Myocyte (in vitro differentiated cells): ENCODE measurements at places on chromosomes 7 and 10. TPM values are rescaled to one million over a fixed set of nuclear protein-coding genes. Genes with fewer than 3 reads are reported as not detected.

MYO1G gene
- total RNA-seq = 0.35 and 0.83 TPM in 2 replicates

UBTD1 gene
- 81.1 and 95.8 TPM in 2 replicates for total RNA-seq

GNAI1 gene
- total RNA-seq = 42.4 and 44.0 TPM in 2 replicates

GALNT11 gene
- 80.0 and 94.2 TPM in 2 replicates for total RNA-seq

DNA sequence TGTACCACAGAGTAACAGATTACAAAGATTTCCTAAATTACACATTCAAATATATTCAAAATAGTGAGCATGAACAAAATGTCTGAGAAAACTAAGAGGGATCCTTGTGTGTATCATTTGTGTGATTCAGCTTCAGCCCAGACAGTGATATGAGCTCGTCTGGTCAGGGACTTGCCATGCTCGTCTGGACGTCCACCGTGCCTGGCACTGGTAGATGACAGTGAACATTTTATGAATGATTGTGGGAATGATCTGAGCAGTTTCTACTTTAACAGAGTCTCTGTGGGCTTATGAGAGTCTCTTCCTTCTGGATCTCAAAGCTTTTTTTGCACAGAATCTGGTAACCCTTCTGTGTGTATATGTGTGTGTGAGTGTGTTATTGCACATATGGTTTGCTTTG is 34.2 kb upstream of the ANKRD2 start:
- peak; percentile 57 for DNase-seq

DNA sequence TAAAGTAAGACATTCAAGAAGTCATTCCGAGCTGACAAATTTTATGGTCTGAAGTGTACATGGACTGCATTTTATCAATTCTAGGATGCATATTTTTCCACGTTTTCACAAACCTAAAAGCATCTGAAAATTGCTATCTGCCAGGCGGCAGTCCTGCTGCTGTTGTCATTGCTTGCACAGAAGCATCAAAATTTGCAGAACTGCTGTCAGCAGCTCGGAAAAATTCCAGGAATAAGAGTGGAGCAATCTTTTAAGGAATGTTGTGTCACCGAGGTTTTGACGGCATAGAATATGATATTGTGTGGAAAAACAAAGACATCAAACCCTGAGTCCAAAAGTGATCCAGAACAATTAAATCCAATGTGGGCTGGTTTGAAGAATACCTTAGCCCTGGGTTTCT is 61.4 kb downstream of the CHCHD3 start:
- DNase-seq = no peak

GRCh38 chr7:37259319-37259821 is 189.3 kb downstream of the ELMO1 start:
- DNase-seq = no peak

DNA sequence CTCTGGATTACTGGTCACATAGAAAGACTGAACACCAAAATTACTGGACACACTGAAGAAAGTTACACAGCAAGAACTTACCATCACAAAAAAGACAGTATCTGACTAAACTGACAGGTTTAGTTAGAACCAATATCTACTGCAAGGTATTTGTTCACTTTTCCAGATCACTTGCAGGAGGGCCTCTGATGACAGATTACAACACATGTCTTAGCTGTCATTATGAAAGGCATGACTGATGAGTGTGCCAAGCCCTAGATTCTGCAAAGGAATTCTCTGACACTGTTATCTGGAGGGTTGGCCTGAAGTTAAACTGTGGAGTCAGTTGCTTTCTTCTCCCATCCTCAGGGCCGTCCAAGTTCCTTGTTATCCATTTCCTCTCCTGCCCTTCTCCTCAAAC is 242.7 kb downstream of the KIF20B start:
- DNase-seq = peak; percentile 13

GRCh38 chr7:18770154-18770811 is 274.7 kb downstream of the HDAC9 start:
- DNase-seq = no peak

GRCh38 chr7:22002726-22003125 is 57.0 kb upstream of the CDCA7L start:
- no peak for DNase-seq

GRCh38 chr10:75233444-75234016 is 2.2 kb downstream of the COMTD1 start:
- DNase-seq = no peak

DNA sequence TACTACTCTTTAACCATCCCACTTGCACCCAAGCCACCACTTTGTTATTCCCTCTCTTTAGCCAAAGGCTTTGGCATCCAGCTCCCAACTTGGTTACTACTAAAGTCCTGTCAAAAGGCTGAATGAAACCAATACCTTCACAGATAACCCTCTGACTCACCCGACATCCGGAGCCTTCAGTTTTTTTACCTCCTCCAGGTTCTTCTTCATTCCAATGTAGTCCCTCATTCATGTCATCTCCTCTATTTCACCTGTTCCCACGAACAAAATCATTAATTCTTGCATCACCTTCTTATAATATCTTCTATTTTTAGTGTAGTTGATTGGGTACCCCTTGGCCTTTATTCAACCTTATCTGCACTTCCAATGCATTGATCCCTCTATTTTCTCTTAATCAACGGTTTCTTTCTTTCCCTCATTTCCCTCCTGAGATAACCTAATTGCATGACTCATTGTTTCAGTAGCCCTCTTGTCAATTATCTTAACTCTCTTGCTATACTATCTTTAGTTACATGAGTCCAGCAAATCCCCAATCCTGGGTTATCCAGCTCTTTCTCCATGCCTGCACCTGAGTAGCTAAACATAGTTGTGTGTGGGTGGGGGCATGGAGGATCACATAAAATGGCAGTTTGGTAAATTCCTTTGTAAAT is 87.2 kb upstream of the COL1A2 start:
- DNase-seq = no peak

GRCh38 chr10:80442879-80443278 is 11.2 kb upstream of the TSPAN14 start:
- DNase-seq = no peak

DNA sequence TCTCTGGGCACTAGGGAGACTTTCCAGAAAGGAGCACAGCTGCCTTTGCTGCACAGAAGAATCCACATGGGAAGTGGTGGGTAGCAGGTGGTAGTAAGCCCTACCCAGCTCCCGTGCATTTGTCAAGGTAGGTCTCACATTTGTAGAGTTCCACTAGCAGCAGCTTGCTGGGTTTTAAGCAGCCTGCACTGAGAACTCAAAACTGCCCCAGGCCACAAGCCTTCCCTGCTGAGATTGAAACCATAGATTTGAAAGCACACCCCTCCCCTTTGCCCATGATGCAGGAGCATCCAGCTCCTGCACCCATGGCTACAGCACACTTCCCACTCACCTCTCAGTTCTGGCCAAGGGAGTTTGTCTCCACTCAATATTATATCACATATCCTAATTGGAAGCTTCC is 604.5 kb upstream of the STEAP1 start:
- no peak for DNase-seq

DNA sequence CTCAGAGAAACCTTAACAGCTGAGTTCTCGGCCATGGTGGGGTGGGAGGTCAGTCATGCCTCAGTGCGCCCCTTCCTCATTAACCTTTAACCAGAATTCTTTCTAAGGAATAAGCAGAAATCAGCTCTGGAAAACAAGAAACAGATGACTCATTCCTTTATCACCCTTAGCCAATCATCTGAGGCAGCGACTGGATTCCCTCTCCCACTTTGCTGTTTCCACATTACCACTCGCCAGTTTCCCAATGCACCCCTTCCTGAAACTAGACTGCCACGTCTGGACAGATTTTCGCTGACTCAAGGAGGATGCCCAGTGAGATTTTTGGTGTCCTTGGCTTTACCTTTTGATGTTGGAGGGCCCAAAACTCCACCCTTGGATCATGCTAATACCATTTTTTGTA is 223.8 kb downstream of the PLXDC2 start:
- DNase-seq = no peak

DNA sequence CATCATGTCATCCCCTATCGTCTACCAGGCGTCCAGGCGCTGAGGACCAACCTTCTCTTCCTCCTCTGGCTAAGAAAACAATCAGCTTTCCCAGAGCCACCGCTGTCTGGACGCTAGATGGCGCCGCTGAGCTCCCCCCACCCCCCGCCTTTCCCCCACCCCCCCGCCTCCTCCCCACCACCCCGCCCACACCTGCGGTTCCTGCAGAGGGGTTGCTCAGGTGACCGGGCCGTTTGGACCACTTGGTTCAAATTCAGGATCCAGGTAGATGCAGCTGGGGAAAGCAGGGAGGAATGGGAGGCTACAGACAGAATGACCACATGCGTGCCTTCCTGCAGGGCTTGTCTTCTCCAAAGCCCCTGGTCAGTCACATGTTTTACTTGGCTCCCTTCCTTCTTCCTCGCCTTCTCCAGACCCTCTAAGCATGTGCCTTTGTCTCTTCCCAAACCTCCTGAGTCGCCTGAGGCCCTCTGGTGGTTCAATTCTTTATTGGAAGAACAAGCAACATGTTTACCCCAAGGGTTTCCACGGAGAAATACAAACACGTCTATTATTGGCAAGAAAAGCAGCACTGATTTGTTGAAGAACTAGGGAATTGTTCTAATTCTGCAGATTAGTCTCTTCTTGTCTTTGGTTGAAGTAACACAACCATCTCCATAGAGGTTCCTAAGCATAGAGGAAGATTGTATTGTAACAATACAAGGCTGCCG is 24.7 kb downstream of the AOC1 start:
- DNase-seq = peak; percentile 78

GRCh38 chr7:100075418-100075817 is 6.1 kb downstream of the ZNF3 start:
- no peak for DNase-seq

GRCh38 chr7:25583621-25584020 is 355.3 kb upstream of the NPVF start:
- DNase-seq = no peak

DNA sequence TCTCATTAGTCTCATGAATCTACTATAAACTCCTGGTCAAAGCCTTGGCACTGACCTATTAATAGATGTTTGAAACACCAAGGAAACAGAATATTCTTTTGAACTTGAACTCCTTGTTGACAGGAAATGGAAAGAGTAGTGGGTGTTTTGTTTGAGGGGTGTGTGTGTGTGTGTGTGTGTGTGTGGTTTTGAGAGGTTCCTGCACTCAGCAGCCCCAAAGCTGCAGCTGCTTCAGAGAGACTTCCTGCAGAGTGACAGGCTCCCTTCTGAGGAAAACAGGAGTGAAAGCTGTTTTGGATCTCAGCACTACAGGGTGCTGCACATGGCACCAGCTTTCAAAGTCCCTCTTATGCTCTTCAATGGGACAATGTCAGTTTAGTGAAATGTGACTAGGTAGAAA is 546.5 kb upstream of the STEAP1 start:
- DNase-seq = no peak

- no peak for DNase-seq
These were observed 60.2 kb upstream of the COMTD1 start for GRCh38 chr10:75295868-75296441.

DNA sequence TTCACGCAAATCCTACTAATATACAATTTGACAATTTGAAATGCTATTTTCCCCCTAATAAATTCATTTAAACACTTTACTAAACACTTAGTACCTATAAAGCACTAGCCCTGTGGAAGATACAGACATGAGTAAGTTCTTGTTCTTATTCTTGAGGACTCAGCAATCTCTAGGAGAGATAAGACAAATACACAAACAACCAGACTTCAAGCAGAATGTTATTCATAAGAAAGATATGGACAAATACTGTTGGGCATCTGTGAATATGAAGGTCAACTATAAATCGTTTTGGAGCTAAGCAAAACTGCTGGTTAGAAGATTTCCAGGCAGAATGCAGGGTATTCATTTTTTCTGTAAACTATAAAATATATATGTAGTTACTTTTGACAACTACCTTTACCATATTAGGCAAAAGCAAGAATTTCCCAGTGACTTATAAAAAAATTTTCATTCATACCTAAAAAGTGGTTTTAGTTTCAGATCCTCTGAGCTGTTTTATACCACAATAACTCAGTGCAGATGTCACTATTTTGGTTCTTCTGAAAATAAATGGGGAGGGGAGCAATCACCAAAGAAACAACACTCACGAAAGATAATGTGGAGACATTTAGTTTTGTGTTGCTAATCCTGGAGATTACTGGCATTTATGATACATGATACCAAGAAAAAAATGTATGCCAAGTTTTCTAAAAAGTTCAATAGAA is 3.8 kb downstream of the VPS41 start:
- DNase-seq = no peak

DNA sequence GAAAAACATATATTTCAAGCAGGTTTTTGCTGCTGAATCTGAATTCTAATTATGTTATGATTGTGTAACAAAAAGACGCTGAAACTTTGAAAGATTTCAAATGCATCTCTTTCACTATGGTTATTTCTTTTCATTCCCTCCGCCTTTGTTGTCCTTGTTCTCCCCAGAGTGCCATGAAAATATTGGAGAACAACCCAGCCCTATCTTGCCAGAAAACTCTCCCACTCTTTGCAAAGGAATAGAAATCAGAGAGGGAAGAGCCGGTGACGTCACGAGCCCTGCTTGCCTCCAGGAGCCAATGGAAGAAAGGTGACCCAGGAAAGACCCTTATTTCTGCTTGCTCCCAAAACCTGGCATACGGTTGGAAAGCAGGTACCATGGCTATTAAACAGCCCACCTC is 3.4 kb downstream of the GFRA1 start:
- no peak for DNase-seq

DNA sequence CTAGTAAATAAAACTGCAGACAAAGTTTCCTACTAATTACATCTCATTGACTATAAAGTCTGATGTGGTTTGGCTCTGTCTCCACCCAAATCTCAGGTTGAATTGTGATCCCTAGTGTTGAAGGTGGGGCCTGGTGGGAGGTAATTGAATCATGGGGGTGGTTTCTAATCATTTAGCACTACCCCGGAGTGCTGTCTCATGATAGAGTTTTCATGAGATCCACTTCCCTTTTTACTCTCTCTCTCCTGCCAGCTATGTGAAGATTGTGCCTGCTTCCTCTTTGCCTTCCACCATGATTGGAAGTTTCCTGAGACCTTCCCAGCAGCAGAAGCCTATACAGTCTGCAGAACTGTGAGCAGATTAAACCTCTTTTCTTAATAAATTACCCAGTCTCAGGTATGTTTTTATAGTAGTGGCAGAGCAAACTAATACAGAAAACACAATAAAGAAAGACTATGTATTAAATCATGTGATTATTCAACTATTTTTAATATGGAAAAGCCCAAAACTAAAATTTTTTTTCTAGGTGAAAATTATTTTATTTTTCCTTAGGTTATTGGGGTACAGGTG is 232.1 kb downstream of the FZD1 start:
- DNase-seq = no peak

- DNase-seq = peak; percentile 37
These were observed 165.6 kb downstream of the RNLS start for GRCh38 chr10:88417387-88418030.
